ENCODE measurements at places on chromosomes 1 and 21.

DNA sequence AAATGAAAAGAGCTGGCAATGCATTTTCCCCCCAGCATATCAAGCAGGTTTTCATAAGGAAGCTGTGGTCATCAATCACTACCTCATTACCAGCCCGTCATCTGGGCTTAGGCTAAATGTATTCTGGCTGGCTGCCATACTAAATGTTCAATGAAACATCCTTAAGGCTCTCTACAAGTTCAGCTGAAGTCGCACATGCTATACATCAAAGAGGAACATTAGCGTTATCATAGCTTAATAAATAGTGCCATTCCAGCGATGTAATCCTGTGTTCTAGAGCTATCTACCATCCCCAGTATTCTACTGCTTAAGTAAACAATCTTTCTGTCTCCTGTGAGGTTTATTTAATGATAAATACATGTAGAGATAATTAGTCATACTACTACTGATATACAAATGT lies 288.8 kb downstream of the DPYD start:
- no peak for DNase-seq

DNA sequence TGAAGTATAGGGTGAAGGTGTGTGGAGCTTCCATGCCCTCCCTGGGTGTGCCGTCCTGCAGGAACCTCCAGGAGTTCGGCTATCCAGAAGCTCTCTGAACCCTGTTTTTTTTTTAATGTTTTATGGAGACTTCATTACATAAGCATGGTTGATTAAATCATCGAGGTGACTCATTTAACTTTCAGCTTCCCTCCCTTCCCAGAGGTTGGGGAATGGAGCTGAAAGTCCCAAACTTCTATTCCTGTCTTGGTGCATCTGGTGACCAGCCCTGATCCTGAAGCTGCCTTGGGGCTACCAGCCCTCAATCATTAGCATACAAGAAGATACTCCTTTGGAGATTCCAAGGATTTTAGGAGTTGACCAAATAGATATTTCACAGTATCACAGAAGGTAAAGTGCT lies 9.5 kb downstream of the RRP15 start:
- peak; percentile 20 for DNase-seq

GRCh38 chr1:108041360-108042142 lies 76.6 kb upstream of the VAV3 start:
- DNase-seq, result no peak

DNA sequence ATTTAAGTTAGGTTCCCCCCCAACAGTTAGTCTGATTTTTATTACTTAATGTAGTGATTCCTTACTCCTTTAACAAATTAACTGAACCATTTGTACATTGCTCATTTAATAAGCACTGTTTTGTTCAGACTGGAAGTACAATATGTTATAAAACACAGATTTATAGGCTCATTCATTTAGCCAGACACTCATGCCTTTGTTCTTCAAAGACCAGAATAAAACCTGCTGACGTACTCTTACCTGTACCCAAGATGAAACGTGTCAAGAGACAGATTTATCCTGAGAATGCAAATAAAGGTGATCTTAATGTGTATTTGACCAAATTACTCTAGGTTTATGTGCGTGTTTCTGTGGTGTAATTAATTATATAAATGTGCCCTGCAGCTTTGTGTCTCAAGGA lies 92.8 kb downstream of the INTS7 start:
- DNase-seq, result no peak

GRCh38 chr1:61561666-61562065 lies 163.3 kb downstream of the TM2D1 start:
- DNase-seq, result no peak

DNA sequence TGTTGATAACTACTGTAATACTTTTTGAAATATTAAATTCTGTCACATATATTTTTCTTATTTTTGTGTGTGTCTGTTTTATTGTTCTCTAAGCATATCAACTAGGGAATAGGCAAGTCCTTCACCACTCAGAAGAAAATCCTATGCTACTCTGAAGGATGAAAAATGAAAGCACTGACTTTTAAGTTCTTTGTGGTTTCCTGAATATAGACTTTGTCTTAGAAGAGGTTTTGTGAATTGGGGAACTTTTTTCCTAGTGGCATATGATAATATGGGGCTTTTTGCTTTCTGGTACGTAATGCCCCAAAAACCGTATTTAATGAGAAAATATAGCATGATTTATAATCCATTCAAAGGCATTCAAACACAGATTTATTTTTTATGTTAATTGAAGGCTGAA lies 136.0 kb downstream of the SNX7 start:
- no peak for DNase-seq

DNA sequence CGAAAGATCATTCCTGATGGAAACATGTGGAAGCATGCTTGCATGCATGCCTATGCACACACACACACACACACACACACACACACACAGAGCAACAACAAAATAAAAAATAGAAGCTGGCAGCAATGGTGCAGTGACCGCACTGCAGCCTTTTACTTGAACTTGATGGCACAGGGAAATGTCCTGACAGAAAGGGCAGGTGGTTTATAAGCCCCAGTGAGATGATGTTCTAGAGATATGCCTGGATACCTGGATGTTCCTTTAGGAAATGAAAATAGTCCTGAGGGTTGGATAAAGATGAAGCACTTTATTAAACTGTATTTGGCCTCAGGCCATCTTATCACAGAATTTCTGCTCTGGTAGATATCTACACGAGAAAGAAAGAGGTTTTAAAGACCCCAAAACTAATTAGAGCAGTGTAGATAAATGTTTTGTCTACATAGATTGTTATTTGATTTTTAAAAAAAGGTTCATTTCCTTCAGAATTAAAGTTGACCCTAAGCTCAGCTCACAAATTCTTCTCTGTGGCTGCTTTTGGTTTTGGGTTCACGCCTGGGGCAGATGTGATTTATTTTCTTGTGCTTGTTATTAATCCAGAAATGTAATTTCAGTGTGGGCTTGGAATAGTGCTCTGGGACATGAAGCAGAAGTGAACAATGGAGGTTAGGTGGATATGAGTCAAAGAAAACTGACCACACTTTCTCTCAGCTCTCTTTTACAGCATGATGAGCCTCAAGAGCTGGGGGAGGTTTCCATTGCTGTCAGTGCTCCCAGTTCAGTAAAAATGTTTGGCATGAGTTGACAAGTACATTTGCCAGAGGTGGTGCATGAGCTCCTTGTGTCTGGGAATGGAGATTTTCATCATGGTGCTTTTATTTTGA lies 22.9 kb downstream of the ADAM30 start:
- DNase-seq, result peak; percentile 72

DNA sequence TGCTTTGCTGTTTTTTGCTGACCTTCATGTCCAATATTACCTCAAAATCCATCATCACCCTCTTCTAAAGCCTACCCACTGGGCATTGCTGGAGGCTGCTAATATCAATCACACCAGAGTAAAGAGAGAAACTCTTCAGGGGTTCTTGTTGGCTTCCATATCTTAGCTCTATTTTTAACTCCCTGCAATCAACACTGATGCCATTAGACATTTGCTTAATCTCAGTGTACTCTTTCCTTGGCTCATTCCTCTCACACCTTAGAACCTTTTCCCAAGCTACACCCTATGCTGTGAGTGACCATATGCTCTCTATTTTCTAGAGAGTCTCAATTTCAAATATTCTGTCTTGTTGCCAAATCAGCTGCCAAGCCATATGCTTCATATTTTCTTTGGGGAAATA lies 40.6 kb upstream of the RABGAP1L start:
- no peak for DNase-seq

- DNase-seq, result no peak
These were observed 340.1 kb upstream of the ESRRG start for GRCh38 chr1:217063172-217063908.

GRCh38 chr1:14930247-14930965 lies 223.1 kb upstream of the TMEM51 start:
- no peak for DNase-seq

GRCh38 chr1:6266641-6267040 lies 5.7 kb upstream of the GPR153 start:
- no peak for DNase-seq

GRCh38 chr1:22048351-22049192 lies 3.9 kb upstream of the CDC42 start:
- peak; percentile 21 for DNase-seq

- DNase-seq, result no peak
These were observed 138.6 kb downstream of the PEX14 start for GRCh38 chr1:10613340-10613739.

- no peak for DNase-seq
These were observed 41.3 kb downstream of the RPAP2 start for GRCh38 chr1:92340154-92340553.

DNA sequence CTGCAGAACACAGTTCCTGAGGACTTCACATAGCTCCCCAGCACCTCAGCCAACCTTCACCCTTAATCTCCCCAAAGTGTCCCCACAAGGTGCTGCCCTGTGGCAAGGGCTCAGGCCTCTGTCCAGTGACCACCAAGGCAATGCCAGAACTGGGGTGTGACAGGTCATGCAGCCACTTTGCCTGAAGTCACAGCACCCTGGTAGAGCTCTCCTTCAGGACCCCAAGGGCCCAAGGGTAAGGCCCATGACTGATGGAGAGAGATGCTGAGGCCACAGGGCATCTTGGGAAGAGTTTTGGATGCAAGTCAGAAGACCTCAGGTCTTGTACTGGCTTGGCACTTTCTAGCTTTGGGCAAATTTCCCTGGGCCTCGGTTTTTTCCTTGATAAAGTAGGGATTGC lies 783 bp upstream of the FCMR start:
- no peak for DNase-seq

GRCh38 chr1:119676571-119677206 lies 28.6 kb upstream of the ZNF697 start:
- DNase-seq, result no peak

- no peak for DNase-seq
These were observed 20.0 kb upstream of the NIBAN1 start for GRCh38 chr1:184994301-184994700.

DNA sequence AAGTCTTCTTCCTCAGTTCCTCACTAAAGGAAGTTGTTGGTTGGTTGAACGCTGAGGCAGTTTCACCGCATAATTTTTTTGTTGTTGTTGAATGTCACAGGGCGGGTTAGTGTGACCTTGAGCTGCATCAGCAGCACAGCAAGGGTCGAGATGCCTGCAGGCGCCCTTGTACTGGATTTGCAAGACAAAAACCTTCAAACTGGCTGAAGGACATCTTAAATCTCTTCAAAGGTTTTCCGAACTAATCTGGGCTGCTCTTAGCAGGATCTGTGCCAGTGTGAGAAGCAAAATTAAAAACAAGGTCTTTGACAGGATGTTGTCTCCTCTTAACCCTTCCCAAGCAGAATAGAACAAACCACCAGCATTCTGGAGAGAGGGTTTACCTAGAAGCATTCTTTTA lies 59.4 kb downstream of the NRIP1 start:
- DNase-seq, result no peak

GRCh38 chr1:155884031-155884960 lies 24.9 kb downstream of the SYT11 start:
- no peak for DNase-seq

DNA sequence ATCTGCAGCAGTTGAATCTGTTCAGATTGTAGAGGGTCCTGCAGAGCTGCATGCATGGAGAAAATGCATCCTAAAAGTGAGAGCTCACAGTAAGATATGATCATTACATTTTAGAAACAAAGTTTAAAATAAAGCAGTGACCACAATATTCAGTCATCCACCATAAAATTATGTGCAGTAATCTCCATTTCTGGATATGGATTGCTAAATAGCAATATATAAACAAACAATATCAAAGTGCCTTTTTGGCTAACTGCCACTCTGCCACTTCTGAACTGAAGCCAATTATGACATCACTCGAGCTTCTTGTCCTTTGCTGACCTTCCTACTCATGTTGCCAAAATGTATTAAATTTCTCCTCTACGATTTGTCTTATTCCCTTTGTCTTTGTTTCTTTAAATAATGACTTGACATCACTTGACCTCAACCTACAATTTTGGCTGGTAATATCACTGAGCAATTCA lies 262.0 kb upstream of the CXADR start:
- no peak for DNase-seq

DNA sequence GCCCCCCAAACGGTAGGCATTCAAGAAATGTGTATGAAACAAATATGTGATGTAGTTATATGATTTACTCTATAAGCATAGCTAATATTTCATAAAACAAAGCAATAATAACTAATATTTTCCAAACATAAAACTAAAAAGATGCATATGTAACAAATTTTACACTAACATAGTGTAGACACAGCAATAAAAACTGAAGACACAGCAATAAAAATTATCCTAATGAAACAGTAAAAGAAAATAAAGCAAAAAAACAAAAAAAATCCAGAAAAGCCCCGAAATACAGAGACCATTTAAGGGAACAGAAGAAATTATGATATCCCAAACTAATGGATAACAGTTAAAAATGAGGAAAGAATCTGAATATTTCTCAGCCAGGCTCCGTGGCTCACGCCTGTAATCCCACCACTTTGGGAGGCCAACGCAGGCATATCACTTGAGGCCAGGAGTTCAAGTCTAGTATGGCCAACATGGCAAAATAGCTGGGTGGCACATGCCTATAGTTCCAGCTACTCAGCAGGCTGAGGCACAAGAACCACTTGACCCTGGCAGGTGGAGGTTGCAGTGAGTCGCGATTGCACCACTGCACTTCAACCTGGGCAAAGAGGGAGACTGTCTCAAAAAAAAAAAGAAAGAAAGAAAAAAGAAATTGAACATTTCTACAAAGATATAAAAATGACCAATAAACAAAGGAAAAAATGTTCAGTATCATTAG lies 38.2 kb upstream of the PSMG1 start:
- DNase-seq, result no peak

DNA sequence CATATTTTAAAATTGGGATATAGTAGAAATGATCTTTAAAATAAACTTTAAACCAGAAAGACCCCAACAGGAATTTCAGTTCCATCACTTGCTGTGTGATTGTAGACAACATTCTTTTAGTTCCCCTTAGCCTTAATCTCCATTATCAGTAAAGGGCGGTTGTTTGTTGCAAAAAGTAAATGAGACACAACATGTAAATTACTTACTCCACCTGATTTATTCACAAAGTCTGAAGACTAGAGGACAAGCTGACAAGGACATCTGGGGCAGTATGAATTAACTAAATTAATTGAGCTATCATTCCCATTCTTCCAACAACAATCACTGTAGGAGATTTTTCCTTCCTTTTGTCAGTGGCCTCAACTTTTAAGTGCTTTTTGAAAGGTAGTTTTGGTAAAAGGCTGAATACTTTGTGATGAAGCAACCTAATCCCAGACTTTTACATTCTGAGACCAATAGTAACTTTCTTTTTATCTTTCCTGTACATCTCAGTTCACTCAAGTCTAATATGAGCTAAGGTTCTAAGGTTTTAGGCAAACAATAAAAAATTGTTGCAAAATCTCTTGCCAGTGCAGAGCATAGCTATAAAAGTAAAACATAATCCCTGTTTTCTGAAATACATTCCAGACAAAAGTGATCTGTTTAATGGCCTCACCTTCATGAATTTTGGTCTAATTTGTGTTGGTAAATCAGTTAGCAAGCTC lies 6.2 kb downstream of the SLC19A2 start:
- DNase-seq, result no peak
